ENCODE measurements at places on chromosomes 1 and 21.

- no peak for DNase-seq
These were observed 156.9 kb downstream of the EDEM3 start for GRCh38 chr1:184597650-184598357.

- no peak for DNase-seq
These were observed 35.2 kb upstream of the DYRK1A start for GRCh38 chr21:37331411-37331810.

DNA sequence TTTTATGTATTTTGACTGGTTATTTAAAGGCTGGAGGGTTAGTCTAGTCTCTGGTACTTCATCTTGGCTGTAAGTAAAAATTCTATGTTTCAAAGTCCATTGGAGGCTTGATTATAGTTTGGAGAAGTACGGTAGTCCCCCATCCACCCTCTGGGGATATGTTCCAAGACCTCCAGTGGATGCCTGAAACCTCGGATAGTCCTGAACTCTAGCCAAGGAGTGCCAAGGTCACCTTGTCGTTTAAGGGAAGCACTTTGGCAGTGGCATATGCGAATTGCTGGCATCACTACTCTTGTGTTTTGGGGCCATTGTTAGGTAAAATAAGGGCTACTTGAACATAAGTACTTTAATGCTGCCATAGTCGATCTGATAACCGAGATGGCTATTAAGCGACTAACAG lies 18.4 kb downstream of the CDC73 start:
- DNase-seq: no peak

DNA sequence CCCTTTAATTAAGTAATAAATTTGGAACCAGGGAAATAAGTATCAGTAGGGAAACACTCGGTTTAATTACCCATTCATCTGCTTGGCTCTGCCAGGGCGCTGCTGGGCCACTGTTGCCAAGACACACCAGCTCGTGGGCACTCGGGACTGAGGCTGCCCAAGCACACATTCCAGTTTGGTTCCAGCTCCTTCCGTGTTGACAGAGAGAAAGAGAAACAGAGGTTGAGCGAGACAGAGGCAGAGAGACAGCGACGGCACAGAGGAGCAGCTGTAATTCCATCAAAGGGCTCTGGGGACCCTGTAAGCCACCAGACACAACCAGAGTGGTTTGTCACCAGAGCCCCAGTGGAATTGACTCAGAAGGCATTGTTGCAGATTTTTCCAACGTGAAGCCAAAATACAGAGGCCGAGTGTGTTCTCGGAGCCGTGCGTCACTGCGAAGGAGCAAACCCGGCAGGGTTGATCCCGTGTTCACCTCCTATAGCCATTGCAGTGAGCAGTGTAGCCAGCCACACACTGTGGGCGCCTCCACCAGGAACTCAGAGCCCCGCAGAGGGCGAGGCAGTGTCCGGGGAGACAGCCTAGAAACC lies 33.5 kb downstream of the SYF2 start:
- no peak for DNase-seq

- DNase-seq: no peak
These were observed 46.3 kb downstream of the PRDM15 start for GRCh38 chr21:41832596-41833496.

DNA sequence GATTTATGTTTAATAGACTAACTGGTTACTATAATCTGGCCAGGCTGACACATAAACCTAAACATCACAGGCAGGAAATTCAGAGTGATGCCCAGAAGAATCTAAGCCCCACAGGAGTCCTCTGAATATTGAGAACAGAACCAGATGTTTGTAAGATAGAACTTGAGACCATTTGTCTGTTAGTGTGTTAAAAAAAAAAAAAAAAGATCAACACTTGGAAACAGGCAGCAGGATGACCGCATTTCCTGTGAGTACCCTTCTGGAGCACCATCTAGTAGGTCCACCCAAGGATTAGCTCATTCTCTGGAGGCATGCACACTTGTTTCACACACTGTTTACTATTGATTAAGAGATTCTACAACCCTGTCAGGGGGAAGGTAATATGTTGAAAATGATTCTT lies 111.4 kb upstream of the VANGL1 start:
- DNase-seq: no peak

DNA sequence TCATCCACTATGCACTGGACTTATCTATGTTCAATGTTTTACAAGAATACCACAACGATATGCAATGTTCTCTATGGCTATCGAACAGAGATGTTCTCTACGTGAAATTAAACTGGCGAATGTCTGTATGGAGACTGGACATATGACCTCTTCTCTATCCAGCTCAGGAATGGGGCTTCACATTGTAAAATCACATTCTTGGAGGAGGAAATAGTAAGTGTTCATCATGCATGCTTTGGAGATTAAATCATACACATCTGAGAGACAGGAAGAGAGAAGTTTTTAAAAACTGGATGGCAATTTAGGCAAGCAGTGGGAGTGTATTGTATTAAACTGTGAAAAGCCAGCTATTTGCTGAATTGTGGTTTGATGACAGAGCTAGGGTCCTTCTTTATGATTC lies 47.9 kb upstream of the RGL1 start:
- no peak for DNase-seq

- no peak for DNase-seq
These were observed 8.2 kb upstream of the LEMD1 start for GRCh38 chr1:205429762-205430695.

DNA sequence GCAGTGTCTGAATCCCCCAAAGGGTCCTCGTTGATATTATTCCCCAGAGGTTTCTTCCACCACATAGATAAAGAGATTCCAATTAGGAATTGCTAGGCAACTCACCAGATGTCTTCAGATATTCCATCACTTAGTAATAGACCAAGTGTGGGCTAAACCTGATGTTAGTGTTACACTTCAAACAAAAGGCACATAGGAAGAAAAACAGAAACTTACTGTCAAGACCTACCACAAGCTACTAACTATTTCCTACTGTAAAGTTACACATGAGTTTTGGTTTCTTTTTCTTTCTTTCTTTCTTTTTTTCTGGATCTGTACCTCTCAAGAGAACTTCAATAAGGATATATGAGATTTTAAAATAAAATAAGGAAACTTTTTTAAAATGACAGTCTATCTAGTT lies 879.1 kb upstream of the NEGR1 start:
- no peak for DNase-seq

DNA sequence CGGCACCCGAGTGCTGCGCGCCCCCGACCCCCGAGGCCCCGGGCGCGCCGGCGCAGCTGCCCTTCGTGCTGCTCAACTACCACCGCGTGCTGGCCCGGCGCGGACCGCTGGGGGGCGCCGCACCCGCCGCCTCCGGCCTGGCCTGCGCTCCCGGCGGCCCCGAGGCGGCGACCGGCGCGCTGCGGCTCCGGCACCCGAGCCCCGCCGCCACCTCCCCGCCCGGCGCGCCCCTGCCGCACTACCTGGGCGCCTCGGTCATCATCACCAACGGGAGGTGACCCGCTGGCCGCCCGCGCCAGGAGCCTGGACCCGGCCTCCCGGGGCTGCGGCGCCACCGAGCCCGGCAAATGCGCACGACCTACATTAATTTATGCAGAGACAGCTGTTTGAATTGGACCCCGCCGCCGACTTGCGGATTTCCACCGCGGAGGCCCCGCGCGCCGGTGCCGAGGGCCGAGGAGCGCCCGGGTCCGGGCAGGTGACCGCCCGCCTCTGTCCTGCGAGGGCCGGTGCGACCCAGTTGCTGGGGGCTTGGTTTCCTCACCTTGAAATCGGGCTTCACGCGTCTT lies 49.0 kb downstream of the SIM2 start:
- DNase-seq: no peak

GRCh38 chr1:90993245-90993644 lies 28.6 kb downstream of the ZNF644 start:
- DNase-seq: no peak

- DNase-seq: no peak
These were observed 333.8 kb upstream of the PTBP2 start for GRCh38 chr1:96387785-96388184.

GRCh38 chr1:113662101-113662500 lies 97.2 kb downstream of the PHTF1 start:
- no peak for DNase-seq

GRCh38 chr1:109371341-109371739 lies 26.4 kb downstream of the SORT1 start:
- no peak for DNase-seq

DNA sequence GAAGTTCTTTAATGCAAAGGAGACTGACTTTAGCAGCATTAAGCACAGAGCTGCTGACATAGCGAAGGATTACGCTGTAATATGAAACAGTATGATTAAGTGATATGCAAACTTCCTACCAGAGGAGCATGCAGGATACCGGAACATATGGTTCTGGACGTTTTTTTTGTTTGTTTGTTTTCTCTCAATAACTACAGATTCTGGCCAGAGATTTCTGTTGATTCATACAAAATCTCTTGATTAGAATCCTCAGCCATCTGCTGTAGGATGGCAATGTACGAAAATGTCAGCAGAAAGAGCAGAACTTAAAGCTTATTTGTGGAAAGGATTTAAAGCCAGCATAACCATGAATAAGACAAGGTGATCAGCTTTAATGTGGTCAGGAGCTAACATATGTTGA lies 970.7 kb downstream of the KCNT2 start:
- DNase-seq: no peak

- DNase-seq: no peak
These were observed 135.9 kb downstream of the TM2D1 start for GRCh38 chr1:61588736-61589672.

DNA sequence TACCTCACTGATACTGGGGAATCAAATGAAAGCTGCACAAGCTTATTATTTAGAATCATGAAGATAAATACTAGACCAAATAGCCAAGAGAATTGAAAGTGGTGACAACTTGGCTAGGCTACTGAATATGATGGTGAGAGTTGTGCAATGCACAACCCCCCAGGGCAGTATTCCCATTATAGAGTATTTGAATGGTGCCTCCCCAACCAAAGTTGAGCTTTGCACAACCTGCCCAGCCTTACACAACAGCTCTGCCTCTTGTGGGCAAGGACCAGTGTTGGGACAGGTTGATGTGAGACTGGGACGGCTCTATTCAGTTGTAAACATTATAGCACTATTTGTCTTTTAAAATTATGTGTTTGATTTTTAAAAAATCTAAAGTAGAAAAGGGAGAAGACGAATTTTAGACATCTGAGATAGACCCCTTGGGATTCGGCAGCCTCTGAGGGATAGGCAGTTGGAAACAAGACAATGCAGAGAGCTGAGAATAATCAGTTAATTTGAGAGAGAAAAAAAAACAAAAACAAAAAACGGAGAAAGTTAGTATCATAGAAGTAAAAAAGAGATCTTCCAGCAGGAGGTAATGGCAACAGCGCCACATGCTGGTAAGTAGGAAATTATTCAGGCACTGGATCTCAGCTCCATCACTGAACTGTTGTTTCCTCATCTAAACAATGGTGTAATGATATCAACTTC lies 91.0 kb upstream of the KCNA3 start:
- no peak for DNase-seq

GRCh38 chr1:67194209-67194863 lies 28.1 kb downstream of the IL23R start:
- DNase-seq: no peak

DNA sequence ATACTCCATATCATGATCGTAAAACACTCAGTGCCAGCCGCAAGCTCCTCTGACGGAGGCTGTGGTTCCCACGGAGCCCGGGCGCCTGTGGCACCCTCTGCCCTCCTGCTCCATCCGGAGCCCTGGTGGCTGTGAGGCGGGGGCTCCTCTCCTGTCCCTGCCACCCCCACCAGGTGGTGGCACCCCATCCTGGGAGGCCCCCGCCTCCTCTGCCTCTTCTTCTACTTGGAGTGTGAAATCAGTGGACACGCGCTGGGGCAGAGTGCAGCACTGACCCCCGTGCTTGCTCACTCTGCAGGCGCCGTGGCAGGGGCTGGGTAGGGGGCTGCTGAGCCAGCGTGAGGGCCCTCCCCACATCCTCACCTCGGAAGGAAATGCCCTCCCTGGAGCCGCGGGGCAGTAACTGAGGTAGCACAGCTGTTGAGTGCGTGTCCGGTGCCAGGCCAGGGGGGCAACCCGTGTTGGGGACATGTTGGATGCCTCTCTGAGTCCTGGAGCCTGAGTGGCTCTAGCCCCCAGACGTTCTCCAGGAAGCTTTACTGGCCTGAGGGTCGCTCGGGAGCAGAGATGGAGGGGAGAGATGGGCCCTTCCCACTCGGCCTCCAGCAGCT lies 58.7 kb upstream of the ABCG1 start:
- DNase-seq: no peak

DNA sequence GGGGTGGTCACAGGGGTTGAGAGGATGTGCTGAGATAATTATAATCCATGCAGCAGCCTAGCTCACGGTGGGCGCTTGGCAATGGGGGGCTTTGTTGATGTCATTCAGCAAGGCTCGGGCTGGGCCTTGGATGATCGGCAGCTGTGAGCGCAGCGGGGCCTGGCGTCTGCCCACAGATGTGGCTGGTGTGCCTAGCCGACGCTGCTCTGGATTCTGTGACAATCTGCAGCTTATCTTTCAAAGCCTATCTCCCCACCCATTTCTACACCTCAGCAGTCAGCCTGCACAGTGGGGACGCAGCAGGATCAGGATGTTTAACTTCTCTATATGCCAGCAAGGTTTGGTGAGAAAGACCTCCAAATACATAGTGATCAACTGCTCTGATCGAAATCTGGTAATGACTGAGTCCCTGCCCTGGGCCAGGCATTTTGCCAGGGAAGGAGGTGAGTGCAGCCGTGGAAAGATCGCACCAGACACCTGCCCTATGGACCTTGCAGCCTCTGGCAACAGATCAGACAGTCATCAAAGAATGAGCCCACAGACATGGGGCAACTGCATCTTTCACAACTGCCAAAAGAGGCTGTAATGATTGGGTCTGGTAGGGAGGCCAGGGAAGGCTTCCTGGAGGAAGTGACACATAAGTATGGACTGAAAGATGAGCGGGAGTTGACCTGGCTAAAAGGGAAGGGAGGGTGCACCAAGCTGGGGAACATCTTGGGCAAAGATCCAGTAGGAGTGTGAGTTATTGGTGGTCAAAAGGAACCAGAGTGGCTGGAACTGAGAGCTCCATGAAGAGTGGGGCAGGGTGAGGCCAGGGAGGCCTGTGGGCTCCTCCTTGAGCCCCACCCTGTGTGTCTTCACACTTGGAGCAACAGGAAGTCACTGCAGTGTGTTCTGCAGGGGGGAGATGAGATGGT lies 35.3 kb downstream of the EPHB2 start:
- DNase-seq: no peak

DNA sequence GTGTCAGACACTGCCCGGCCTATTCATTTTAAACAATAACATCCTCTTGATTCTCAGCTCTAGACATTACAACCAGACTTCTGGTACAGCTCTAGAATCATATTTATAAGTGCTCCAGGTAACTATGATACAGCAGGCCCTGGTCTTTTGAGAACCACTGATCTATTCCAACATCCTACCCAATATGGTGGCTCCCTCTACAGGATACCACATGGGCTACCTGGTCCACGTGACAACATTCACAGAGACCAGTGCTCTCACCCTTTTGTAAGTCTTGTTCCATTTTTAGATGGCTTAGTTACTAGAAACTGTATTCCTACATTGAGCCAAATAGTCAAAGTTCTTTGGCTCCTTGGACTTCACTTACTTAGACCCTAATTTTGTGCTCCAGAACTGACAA lies 102.9 kb downstream of the PTPN14 start:
- DNase-seq: no peak

GRCh38 chr1:36256558-36257374 lies 32.5 kb downstream of the THRAP3 start:
- DNase-seq: no peak

Data from esophagus squamous epithelium (tissue), 5 donors.